Activated gamma-delta T cell treated with anti-CD3 and anti-CD28 coated beads, Interleukin-2, amount 50 U/mL, for 16 hours (primary cell): ENCODE measurements at places on chromosomes 5 and 9.

DNA sequence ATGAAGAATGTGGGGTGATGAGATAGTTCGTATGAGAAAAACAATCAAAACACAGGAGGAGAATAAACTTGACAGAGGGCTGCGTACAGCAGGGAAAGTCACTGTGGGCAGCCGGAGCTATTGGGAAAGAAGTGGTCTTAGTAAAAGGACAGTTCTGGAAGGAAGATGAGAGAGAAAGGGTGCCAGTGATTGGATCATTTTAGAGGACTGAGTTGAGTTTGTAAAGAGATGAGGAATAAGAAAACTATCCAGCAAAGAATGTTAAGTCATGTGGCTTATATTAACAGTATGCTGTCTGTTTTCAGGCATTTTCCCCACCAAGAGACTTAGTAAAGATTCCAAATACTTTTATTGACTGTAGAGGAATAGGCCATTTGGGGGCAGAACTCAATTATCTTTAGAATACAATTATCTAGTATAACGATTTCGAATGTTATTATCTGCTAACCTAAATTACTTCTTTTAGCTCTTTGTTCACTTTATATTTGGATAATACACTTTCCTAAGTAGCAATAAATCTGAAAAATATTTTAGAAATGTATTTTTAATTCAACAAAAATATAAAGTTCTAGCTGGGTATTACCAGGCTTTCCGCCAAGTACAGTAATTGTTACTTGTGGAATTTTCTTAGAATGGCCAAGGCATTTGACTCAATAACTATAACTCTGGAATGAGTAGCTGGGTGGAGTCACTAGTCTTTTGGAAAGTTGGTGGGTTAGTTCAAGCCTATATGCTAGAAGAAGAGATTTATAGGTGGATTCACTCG, 15.5 kb upstream of the LOX start:
- DNase-seq = no peak

GRCh38 chr9:77170991-77171699, 6.2 kb upstream of the VPS13A start:
- DNase-seq = no peak

GRCh38 chr9:128271112-128271511, 4.7 kb downstream of the GOLGA2 start:
- DNase-seq = no peak

DNA sequence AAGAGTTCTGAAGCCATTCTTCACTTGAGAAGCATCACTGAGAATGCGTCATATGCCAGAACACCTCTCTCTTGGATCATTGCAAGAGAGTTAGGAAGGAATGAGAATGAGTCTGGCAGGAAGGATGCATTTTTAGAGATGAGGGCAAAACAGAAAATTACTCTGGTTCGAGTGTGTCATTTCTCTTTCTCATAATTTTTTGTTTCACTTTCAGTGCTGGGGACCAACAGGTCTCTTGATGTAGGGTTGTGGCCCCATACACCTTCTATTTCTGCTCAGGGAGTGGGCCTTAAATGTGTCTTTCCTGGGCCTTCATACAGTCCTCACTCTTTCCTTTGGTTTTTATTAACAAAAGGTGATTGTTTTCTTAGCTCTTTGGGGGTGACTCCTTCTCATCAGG, 302.4 kb downstream of the NR3C1 start:
- no peak for DNase-seq

DNA sequence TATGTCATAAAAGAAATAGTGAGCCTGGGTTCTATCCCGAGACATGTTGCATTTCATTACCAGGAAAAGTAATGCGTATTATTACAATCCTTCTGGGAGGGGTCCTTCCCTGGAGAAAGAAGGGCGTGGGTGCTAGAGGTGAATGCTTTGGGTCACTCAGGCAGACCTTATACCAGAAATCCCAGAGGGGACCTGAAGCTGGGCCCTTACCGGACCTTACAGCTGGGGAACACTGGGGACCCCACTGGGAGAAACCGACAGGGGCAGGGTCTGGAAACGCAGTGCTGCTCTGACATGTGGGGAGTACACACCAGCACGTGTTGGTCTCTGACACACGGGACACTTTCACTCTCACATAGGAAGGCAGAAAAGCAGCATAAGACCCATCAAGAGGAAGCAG, 71.3 kb downstream of the LMNB1 start:
- DNase-seq = no peak

GRCh38 chr9:110842169-110842568, 173.6 kb downstream of the MUSK start:
- DNase-seq = no peak

DNA sequence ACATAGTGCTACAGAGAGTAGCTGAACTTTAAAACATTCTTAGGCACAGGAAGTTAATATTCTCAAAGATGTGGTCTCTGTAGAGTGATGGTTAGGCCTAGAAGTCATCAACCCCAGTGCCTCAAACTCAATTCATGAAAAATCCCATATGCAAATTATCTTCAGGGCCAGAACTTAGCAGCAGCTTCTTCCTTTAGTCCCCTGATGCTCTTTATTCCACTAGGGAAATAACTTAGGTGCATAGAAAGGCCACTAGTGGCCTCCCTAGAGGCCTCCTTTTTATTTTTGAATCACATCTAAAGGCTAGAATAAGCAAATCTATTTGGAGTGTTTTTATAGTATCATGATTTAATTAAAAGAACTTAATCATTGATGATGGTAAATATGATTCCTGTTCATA, 88.3 kb downstream of the GIN1 start:
- DNase-seq = no peak

- no peak for DNase-seq
These were observed 8.9 kb downstream of the F2R start for GRCh38 chr5:76724871-76725270.

DNA sequence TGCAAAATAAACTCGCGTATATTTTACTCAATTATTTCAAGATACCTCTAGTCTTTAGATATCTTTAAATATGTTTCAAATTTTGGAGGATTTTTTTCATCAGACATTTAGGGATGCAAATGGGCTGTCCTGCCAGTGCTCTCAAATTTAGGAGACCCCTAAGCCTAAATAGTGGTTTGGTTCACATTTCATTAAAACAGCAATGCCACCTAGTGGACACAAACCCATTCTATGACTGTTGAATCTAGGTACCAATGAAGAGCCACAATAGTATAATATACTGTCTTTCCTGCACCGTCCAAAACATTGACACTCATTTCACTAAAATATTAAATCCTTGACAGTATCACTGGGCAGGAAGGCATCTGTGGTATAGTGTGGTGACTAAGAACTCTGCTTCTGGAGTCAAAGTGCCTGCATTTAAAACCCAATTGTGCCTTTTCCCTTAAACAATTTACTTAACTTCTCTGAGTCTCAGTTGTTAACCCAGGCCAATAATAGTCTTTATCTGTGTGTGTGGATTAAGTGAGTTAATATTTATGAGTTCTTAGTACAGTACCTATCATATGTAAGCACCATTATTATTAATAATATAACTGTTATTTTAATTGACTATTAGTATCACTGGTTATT, 148.0 kb downstream of the RORB start:
- DNase-seq = no peak

DNA sequence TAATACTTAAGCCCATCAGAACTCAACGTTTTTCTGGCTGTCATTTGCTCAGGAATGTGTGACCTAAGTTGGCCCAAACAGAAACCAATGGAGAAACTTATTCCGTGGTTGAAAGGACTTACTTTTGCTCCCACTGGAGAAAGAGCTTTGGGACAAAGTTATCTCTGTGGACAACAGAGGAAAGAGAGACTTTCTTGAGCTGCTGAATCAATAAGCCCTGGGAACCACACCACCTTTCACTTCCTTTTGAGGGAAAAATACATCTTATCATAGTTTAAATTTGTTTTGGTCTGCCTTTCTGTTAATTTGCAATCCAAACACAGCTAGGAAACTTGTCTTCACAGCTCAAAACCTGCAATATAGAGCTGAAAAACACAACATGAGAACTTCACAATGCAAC, 62.8 kb upstream of the VCAN start:
- DNase-seq = no peak

GRCh38 chr9:133532937-133533668, 1.4 kb upstream of the ADAMTSL2 start:
- DNase-seq = peak; percentile 27

DNA sequence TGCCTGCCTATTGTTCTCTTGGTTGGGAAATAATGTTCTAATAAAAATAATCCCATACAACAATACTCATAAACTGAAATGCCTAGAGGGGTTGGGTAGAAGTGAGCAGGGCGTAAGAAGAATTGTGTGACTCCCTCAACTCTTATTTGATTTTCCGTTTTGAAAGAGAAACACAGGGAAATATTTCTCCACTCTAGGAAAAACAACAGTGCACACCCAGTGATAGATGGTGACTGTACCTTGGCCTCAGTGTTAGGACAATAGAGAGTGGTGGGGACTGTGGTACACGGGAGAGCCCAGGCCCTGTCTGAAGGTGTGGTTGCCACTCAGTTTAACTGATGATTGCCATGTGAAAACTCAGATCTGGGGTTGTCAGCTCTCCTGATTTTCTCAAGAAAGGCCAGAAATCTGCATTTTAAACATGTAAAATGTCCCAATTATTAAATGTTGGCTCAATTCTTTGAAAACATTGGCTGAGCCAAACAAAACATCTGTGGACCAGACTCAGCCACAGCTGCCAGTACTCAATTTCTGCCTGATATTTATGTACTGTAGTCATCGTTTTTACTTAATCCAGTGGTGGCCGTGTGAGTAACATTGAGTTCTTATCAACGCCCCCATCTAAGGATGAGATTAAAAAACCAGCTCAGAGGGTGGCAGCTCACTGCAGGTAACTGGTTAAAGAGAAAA, 103.8 kb upstream of the ZNF618 start:
- DNase-seq = no peak

DNA sequence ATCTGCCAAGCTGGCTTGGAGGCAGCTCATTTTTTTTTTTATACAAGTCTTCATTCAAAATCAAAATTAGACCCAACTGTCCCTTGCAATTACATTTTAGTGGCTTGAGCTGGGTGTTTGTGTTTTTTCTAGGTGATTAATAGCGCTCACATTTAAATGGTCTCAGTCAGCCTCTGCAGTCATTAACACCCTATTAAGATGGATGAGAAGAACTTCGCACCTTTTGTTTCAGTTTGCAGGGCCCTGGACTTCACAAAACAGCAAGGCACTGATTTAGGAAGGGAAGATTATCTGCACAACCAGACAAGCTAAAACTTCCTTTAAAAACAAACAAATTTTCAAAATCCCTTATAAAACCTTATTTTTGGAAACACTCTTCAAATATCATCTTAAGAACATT, 374.8 kb downstream of the EFNA5 start:
- DNase-seq = no peak
